Right renal pelvis (tissue), 4 donors: ENCODE measurements at places on chromosomes 11 and 22. TPM values are rescaled to one million over a fixed set of nuclear protein-coding genes. Genes with fewer than 3 reads are reported as not detected.

The UPK3A gene
- 8.8 TPM for polyA plus RNA-seq

The TUG1 gene
- polyA plus RNA-seq = 225 TPM

The CARNS1 gene
- polyA plus RNA-seq = 2.4 TPM

The C22orf42 gene
- polyA plus RNA-seq = not detected

The MAJIN gene
- polyA plus RNA-seq = 1.5 TPM

The TEX54 gene
- 0.17 TPM for polyA plus RNA-seq

The MPZL2 gene
- polyA plus RNA-seq = 23.0 TPM

The TENM4 gene
- polyA plus RNA-seq = 23.9 TPM

The YPEL4 gene
- 1.5 TPM for polyA plus RNA-seq

The CTSW gene
- 1.8 TPM for polyA plus RNA-seq

The ZP1 gene
- polyA plus RNA-seq = 0.32 TPM

The HTR3A gene
- polyA plus RNA-seq = not detected

The MS4A7 gene
- polyA plus RNA-seq = 5.1 TPM

The CCDC89 gene
- polyA plus RNA-seq = 3.7 TPM

The ARHGAP8 gene
- 25.2 TPM for polyA plus RNA-seq

The OR52I2 gene
- 0.04 TPM for polyA plus RNA-seq

The NPAS4 gene
- 0.29 TPM for polyA plus RNA-seq
